BJ (cell line): ENCODE measurements at places on chromosomes 3 and 15.

DNA sequence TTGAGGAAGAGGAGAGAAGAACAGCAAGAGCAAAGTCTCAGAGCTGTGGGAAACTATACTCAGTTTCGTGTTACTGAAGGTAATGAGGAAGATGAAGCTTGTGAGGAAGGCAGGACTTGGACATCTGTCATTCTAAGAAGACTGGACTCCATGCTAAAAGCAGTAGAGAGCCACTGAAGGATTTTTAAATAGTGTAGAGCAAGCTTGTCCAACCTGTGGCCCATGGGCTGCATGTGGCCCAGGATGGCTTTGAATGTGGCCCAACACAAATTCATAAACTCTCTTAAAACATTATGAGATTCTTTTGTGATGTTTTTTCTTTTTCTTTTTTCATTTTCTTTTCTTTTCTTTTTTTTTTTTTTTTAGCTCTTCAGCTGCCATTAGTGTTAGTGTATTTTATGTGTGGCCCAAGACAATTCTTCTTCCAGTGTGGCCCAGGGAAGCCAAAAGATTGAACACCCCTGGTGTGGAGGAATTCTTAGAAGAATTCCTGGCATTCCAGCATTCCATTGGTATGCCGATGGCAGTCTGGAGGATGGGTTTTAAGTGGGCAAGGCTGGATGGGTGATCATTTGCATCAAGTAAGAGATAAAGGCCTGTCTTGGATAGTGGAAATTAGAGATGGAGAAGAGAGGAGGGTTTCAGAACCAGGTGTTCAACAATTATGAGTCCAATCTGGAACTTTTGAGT is 6.9 kb upstream of the NFKBIZ start:
- DNase-seq, result no peak

- no peak for DNase-seq
Measured at GRCh38 chr3:128011140-128011539, 41.1 kb upstream of the SEC61A1 start.

DNA sequence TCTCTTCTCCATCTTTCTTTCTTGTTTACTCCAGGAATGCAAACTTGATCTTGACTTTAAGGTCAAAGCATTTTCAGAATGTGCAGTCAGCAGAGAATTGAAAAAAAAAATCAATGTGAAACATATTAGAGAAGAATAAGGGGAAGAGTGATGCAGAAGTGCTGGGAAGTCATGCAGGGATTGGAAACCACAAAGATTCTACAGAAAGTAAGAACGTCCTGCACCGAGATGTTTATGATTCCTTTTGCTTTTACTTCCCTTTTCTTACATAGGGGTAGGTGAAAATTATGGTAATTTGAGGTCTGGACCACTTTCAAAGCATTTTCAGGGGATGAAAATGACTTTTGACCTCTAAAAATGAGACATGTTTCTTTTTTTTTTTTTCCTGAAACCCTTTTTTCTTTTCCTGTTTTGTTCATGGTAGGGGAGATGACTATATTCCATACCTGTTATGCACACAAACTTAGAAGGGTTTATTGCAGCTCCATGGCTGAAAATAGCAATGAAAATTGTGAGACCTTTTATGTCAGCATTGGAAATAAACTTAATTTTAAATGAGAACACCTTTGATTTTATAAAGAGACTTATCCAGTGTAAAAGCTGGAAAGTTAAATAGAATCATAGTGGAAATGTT is 623.5 kb upstream of the TBL1XR1 start:
- DNase-seq, result no peak

GRCh38 chr3:45943207-45943846 is at the start of gene CXCR6:
CXCR6 (plus strand) TSS chr3:45943464; CDS start chr3:45946482, 3,018 bp downstream.
- no peak for DNase-seq

DNA sequence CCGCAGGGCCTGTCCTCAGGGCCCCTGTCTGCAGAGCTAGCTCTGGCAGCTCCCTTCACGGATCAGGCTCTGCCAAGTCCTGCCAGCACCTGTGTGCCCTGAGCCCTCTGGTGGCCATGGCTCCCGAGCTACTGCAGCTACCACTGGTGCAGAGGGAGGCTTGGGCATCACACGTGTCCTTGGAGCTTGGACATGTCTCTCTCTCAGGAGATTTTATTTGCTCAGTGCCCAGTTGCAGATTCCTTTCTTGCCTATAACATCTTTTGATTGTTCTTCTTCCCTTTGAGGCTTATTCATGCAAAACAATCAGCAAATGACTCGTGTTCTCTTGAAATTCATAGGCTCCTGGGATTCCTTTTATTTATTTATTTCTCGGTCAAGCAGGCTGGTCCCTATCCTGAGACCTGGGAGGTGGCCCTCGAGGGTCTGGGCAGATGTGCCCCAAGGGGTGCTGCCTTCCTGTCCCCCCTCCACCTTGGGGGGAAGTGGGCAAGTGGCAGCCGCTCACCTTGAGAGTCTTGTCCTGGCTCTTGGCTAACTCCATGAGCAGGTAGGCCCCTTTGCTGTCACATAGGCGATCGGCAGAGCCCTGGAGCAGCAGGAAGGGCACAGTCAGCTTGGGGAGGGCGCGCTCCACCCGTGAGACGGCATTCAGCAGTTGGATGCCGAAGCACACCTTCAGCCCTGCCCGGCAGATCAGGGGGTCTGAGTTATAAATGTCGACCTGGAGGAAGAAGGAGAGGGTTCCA is 21.9 kb downstream of the ABTB1 start:
- no peak for DNase-seq
